Stimulated activated CD4-positive, alpha-beta T cell treated with anti-CD3 and anti-CD28 coated beads, Interleukin-12 subunit alpha, Interleukin-12 subunit beta, amount 100 ng/mL, for 4 hours (primary cell): ENCODE measurements at places on chromosomes 11 and 22.
A peak's percentile ranks its signal among the peaks of the same experiment; 100 is the strongest.

DNA sequence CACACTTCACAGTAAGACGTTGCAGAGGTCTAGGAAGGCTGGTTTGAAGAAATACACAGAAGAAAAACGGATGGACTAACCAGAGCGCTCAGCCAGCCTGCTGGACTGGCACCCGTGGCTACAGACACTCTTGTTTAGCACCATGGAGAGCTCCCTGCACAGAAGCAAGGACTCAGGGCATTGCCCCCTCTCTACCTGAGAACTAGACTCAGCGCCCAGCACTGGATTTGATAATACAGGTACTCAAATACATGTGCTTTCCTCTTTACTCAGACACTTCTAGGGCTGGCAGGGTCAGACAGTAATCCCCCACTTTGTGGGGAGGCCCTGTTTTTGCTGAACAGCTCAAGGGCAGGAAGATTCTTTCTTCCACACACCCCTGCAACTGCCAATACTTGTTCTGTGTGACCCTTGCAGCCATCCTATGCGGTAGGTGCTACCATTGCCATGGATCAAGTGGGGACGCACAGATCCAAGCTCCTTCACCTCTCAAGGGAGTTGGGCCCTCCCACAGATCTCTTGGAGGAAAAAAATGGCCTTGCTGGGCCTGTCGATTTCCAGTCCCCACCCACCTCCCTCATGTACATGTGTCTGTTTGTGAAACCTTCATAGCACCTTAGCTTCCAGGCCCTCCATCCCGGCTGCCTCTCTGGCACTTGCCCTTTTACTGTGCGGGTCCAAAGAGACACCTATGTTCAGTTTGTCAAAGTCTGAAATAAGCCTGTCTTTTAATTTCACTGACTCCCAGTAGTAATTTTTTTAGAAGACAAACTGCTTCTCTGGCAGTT, 5.1 kb upstream of the P2RX6 start:
- DNase-seq: no peak

DNA sequence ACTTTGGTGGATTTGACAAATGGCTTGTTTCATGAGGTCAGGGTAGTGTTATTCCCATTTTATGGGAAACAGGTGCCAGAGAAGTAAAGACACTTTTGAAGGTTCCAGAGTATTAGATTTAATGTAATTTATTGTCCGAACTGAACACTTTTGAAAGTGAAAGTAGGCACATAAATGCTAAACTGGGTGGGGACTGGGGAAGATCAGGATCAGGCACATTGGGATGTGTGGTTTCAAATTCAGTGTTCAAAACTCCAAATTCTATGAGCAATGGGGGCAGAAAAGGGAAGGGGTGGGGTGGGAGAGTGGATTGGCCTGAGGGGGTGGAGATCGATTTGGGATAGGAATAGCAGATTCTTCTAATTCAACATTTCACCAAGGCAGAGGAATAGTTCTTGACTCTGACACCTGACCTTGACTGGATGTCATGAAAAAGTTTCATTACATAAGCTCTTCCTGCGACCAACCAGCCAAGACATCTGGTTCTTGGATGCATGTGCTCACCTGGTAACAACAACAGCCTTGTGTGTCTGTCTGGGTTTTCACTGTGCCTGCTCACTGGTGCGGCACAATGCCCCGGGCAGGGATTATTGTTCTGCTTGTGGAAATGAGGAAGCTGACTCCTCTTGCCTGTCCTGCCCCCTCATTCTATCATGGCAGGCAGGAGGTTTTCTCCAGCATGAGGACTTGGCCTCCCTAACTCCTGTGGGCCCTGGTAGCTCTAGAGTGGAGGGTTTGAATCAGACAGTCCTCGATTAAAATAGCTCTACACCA, 10.8 kb downstream of the PPFIBP2 start:
- no peak for DNase-seq

DNA sequence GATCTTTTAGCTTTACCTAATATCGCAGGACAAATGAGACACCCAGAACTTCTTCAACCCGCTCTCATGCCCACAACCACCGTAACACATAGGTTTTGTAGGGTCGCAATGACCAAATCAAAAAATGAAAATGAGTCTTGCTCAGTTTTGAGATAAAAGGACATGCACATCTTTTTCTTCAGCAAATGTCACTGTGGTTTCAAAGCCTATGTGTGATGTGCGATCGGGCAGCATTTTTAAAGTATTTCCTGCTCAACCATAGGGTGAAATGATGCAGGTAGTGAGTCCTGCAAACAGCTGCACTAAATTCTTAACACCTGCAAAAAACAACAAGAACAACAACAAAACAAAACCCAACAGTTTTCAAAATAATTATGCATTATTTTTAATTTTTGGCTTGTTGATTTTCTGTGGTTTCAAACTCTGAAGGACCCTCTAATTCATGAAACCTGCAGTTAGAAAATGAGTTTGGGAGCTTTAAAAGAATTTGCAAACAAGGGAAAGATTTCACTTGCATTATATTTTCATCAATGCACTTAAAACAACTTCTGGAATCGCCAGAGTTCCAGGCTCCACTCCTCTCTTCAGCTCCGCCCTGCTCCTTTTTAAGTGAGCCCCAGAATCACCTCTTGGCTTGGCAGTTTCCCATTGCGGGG, 79.4 kb downstream of the PRR5L start:
- no peak for DNase-seq

DNA sequence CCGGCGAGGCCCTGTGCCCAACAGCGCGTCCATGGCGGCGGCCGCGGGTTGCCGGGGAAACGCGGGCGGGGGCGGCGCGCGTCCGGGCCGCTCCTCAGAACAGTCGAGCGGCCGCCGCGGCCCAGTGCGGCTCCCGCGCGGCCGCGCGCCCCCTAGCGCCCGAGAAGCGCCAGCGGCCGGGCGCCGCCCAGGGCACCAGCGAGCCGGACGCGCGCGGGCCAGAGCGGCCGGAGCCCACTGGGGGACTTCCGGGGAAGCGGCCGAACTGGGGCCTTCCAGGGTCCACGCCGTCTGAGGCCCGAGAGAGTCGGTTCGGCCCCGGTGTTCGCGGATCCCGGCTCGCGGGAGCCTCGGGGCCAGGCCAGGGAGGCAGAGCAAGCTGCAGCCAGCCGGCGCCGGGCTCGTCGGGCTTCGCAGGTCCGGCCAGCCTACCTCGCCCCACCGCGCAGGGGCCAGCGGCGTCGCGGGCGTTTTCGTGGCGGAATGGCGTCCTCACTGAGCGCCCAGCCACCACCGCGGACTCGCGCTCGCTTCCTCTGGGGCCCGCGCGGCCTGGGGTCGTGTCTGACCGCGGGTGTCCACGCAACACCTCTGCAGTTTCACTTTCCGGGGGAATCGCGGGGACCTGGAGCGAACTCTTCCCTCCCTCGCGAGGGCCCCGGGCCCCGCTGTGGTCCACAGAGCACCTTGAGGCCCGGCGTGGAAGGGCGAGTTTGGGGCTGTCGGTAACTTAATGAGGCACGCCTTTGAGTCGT, at the start of gene DENND6B:
TSS of gene DENND6B (minus strand) at position 57 of the 755 bp plus-strand sequence. CDS start at position 33, 24 bp downstream.
- DNase-seq: peak; percentile 72

DNA sequence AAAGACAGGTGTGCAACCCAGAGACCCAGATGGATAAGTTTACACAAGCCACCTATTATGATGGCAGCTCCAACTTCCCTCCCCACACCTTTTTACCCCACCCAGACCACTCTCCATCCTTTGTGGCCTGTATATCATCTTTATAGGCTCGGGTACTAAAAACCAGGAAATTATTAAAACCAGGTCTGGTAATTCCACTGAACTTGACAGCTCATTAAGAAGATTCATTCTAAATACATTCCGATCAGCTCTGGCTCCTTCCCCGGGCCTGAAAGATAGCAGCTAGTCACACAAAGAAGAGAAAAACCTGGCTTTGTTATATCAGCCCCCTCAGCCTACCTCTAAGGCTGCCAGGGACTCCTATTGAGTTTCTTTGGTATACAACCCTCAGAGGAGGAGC, 67.9 kb upstream of the API5 start:
- no peak for DNase-seq

- DNase-seq: no peak
These were observed 35.6 kb upstream of the TP53I11 start for GRCh38 chr11:44986315-44986714.

GRCh38 chr22:46483353-46483752, 54.1 kb downstream of the CELSR1 start:
- DNase-seq: no peak

- DNase-seq: no peak
These were observed 23.0 kb downstream of the LMO2 start for GRCh38 chr11:33868647-33869461.

DNA sequence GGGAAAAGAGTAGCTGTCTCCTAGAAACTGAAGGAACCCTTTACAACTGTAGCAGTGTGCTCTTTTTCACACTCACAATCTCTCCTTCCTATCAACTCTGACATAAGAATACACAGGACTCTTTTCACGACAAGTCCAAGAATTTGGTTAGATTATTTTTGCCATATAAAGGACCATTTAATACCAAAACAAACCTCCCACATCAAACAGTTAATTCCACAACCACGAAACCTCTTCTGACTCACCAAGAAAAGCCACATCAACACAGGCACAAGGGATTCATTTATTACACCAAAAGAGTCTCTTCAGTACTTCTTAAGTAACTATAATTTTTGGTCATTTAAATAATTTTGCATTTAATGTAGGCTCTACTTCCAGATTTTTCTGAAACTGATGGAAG, 222.6 kb upstream of the PITPNB start:
- DNase-seq: no peak

GRCh38 chr11:57418131-57418530, 8.8 kb downstream of the SLC43A3 start:
- DNase-seq: no peak

DNA sequence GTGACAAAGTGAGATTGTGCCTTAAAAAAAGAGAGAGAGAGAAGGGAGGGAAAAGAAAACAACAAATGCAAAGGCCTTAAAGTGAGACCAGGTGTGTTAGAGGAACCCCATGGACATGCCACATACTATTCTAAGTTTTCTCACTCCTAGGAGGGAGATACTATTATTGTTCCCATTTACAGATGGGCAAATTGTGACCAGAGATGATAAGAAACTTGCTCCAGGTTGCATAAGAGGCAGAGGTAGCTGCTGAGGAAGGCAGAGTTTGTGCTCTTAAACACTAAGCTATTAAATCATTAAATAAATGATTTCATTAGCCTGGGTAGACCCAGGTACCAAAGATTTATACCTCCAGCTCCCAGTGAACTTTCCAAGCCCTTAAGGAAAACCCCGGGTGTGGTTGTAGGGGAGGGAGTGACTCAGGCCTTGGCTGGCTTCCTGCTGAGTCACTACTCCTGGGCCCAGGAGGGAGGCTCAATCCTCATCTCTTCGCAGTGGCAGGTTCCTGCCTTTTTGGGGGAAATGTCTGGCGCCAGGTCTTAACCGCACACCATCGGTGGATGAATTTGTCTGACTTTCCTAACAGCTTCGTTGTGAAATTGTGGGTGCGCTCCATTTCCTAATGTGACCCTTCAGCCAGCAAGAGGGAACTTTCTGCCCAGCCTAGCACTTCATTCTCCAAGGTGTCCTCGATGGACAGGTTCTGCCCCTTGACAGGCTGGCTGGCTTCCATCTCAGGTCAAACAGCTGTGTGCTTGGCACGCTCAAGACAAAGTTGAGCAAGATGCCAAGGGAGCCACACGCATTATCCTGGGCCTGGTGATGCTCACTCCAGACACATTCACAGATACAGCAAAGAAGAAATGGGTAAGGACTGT, 33.4 kb upstream of the PTPRJ start:
- DNase-seq: peak; percentile 21

DNA sequence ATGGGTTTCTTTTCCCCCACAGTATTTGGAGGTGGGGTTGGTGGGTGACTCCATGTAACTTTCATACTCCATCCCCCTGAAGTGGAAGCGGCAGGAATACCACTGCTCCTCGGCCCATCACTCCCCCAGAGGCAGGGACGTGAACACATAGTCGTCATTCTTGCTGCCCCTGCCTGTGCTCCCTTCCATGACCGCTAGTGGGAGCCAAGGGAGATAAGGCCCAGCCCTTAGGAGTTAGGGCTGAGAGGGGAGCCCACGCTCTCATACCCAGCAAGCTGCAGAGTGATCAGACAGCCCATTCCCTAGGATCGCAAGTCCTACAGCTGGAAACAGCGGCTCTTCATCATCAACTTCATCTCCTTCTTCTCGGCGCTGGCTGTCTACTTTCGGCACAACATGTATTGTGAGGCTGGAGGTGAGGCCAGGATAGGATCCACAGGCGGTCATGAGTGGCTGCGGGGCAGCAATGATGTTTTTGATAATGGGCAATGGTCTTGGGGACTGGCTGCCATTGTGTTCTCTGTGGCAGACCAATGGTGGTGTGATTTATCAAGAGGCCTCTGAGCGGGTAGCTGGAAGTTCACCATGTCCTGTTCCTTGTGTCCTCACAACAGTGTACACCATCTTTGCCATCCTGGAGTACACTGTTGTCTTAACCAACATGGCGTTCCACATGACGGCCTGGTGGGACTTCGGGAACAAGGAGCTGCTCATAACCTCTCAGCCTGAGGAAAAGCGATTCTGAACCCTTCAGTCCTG, 15.9 kb downstream of the RHOG start:
- peak; percentile 77 for DNase-seq

DNA sequence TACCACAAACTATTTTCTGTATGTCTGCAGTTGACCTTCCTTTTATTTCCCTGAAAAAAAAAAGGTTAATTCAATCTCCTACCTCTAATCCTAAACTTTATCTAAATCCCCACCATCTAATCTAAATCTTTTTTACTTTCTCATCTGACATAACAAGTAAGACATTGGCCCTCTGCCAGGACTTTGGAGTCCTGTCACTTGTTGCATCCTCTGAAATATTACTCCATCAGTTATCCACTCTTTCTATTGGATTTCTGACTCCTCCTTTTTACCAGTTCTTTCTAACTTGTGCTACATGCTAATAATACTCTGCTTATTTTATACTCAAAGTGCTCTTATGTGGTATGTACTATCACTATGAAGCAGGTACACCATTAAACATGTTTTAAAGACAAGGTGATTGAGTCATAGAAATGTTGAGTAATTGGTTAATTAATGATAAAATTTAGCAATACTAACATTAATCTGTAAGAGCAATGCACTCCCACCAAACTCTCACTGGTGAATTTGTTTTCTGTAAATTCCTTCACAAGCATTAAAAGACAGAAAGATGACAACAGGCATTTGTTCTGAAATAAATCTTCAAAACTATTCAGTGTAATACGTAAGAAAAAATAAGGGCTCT, 914.2 kb upstream of the RAG2 start:
- no peak for DNase-seq

GRCh38 chr11:47488111-47488510, 39.2 kb upstream of the RAPSN start:
- DNase-seq: no peak

DNA sequence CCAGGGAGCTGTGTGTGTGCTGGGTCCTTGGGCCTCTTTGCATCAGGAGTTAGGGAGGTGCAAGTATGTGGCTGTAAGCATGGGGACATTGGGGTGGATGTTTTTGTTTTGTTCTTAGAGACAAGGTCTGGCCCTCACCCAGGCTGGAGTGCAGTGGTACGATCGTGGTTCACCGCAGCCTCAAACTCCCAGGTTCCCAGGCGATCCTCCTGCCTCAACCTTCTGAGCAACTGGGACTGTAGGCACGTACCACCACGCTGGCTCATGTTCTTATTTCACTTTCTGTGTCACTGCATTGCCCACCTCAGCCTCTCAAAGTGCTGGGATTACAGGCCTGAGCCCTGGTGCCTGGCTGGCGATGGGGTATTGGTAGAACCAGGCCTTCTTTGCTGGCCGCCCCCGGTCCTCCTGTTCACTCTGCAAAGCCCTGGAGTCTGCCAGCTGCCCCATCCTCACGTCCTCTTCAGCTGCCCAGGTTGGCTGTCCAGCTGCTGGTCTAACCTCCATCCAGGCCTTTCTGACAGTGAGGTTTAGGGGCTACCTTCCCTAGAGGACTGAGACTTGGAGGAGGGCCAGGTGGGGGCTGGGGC, 851 bp upstream of the GRAMD4 start:
- DNase-seq: no peak
